ENCODE measurements at places on chromosomes 16 and 17.

DNA sequence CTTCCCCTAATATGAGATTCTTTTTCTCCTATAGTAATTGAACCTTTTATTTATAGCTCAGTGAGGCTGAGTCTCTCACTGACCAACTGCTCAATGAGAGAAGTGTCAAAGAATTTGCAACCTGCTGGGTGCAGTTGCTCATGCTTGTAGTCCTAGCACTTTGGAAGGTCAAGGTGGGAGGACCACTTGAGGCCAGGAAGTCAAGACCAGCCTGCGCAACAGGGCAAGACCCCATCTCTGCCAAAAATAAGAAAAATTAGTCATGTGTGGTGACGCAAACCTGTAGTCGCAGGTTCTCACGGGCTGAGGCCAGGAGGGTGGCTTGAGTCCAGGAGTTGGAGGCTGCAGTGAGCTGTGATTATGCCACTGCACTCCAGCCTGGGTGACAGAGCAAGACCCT, 30.9 kb upstream of the CRYBA1 start:
- DNase-seq: peak; percentile 40

- no peak for DNase-seq
Measured at GRCh38 chr17:61097781-61098180, 301.9 kb upstream of the TBX2 start.

DNA sequence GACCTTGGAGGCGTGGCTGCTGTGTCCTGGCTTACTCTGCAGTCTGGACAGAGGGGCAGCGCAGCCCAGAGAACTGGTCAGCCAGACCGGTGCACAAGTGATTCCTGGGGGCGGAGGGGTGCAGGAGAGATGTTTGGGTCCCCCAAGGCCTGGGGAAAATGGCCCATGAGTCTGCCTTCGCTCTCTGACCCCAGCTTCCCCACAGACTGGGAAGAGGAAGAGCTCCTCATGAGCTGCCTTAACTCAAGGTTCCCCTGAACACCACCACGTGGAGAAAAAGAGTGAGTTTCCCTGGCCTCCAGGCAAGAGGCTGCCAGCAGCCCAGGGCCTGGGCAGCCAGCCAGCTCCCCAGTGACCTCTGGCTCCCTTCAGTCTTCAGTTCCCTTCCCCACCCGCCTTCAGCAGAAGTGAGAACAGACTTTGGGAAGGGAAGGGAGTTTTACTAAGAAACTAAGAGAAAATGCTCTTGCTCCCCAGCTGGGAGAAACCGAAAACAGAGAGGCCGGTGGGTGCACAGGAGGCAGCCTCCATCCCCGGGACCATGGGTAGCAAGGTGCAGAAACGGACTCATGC, 2.0 kb upstream of the C17orf99 start:
- DNase-seq: no peak

GRCh38 chr17:40956401-40957254, 10.1 kb downstream of the KRT39 start:
- DNase-seq: no peak

- peak; percentile 33 for DNase-seq
Measured at GRCh38 chr16:1612320-1613111, at the start of gene CRAMP1. CRAMP1 (plus strand) TSS chr16:1612360; CDS start chr16:1614640, 2,280 bp downstream.

DNA sequence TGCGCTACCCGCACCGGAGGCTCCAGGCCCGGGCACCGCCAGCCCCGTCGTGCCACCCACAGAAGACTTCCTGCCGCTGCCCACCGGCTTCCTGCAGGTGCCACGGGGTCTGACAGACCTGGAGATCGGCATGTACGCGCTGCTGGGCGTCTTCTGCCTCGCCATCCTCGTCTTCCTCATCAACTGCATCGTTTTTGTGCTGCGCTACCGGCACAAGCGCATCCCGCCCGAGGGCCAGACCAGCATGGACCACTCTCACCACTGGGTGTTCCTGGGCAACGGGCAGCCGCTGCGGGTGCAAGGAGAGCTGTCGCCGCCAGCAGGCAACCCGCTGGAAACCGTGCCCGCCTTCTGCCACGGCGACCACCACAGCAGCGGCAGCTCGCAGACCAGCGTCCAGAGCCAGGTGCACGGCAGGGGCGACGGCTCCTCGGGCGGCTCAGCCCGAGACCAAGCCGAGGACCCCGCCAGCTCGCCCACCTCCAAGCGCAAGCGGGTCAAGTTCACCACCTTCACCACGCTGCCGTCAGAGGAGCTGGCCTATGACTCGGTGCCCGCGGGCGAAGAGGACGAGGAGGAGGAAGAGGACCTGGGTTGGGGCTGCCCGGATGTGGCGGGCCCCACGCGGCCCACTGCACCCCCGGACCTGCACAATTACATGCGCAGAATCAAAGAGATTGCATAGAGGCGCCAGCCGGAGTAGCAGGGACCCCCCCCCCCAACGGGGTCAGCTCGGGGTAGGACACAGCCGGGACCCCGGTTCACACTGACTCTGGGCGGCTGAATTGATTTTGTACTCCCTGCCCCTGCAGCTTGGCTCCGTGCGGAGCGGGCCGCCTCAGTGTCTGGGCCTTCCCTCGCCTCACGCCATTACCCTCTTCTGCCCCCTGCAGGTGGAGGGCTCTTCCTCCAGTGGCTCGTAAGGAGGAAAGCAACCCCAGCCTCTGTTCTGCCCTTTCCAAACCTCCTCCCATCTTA, 58.5 kb downstream of the TMEM132E start:
- peak; percentile 81 for DNase-seq

DNA sequence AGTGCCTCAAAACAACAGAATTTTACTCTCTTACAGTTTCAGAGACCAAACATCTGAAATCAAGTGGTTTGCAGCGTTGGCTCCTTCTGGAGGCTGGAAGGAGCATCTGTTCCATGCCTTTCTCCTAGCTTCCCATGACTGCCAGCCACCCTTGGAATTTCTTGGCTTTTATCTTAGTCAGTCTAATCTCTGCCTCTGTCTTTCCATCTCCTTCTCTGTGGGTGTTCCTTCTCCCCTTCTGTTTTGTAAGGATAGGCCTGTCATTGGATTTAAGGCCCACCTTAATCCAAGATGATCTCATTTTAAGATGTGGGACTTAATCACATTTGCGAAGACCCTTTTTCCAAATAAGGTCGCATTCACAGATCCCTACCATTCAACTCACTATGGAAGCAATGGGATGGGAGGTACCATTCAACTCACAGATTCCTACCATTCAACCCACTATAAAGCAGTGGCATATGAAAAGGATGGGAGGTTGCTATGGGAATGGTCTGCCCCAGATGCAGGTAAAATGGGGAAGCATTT, 321.8 kb downstream of the WWOX start:
- DNase-seq: peak; percentile 94

DNA sequence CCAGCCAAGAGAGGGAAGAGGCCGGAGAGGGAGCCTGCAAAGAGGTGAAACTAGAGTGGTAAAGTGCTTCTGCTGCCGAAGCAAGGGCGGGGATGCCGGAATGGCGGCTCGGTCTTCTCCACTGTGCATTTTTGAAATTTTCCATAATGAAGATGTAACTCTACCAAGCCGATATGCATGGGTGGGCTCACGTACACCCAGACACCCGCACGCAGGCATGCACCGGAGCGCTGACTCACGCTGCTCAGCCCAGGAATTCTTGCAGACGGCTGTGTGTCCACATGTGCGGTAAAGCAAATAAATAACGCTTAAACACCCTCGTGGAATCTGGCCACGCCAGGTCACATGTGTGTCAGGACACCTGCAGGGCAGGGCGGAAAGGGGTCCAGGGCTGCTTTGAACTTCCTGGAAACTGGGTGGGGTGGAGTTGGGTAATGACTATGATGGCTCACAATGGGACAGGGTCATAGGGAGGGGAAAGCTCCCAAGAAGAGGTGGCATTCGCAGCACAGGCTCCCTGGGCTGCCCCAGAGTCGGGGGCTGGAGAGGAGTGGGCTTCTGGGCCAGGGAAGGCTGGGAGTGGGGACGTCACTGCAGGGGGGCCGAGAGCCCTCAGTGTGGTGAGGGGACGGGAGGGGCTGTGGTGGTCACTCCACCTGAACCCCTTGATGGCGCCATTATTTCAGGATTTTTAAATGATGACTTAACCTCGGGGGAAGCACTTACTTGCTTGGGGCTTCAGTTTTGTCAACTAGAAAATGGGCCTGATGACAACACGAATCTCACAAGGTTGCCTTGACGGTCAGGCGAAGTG, 265.5 kb downstream of the PARN start:
- no peak for DNase-seq

DNA sequence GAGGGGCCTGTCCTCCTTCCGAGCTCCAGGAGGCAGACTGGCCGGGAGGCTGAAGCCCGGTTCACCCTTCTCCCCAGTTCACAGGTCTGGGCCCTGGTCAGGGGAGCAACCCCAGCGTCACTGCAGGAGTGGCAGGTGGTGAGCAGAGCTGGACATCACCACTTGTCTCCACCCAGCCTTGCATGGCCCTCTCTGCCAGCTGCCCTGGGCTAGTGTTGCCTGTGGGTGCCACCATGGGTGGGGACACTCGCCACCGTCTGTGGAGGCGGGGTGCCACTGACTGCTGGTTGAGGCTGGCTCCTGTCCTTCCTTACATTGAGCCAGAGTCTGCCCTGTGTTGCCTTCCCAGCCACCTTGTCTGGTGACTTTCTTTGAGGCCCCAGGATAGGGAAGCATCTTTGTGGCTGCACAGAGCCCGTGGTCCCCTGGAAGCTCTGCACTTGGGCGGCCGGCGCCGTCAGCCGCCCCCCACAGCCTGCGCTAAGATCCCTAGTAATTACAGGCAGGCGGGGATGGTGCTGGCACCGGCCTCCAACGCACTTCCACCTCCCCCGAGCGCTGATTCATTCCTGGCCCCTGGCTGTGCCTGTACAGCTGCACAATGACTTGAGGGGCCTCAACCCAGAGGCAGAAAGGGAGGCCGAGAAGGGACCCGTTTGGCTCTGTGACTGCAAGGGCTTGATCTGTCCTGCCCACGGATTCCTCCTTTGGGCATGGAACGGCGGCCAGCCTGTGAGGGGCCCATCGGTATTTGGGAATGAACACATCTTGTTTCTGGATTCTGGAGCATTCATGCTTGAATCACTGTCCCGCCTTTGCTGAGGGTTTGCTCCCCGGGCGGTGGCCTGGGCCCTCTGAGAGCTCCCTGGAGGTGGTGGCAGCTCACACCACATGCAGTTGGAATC, 5.2 kb downstream of the BAIAP2 start:
- DNase-seq: no peak

GRCh38 chr17:50620237-50620636, 14.4 kb upstream of the ABCC3 start:
- no peak for DNase-seq

GRCh38 chr17:75504347-75505151, 10.8 kb downstream of the CASKIN2 start:
- DNase-seq: peak; percentile 49

- DNase-seq: no peak
Measured at GRCh38 chr17:78774453-78774852, 7.6 kb downstream of the CYTH1 start.

- DNase-seq: no peak
Measured at GRCh38 chr17:61968757-61969156, 41.0 kb upstream of the INTS2 start.

DNA sequence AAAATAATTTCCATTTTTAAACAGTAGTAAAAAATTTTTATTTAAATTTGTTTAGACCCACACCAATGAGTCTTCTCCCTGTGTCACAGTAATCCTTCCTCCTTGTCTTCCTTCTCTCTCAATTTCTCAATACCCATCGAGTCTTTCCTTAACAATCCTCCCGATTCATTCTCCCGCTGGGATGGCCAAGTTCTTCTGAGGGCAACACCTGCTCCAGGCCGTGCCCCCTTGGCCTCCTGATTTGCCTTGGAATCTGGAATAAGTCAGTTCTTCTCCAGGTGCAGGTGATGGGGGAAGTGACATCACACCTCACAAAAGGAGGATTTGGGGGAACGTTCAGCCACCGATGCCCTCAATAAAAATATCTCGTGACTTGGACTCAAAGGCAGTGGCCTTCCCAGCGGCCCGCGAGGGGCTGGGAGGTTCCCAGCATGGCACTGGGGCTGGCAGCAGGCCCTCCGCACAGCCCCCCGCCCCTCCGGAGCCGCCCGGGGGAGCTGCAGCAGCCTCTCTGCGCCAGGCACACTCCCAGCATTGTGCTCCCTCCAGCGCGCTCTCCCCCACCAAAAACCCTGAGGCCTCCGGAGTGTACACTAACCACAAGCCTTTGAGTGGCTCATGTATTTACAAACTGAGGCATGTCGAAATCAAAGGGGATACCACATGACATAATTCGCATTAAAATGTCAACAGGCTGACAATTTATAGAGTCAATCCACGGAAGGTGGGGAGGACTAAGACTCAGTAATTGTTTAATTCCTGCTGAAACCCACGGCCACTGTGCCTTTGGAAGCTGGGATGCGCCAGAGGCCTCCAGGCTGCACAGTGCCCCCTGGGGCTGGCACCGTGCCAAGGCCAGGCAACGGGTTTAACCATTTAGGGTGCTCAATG, 120.5 kb downstream of the ZFHX3 start:
- DNase-seq: no peak

DNA sequence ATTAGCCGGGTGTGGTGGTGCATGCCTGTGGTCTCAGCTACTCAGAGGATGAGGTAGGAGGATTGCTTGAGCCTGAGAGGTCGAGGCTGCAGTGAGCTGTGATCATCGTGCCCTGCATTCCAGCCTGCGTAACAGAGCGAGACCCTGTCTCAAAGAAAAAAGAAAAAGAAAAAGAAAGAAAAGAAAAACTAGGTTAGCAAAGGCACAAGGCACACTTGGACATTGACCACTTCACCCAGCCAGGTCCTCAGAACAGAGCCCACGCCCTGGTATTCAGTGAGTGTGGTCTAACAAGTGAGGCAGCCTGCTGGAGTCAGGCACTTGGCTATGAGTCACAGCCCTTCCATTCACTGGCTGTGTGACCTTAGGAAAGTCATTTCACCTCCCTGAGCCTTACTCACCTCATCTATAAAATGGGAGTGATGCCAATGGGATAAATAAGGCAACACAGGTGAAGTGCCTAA, 10.4 kb downstream of the MILR1 start:
- DNase-seq: no peak

- DNase-seq: peak; percentile 88
Measured at GRCh38 chr16:997440-998051, 16.0 kb downstream of the SOX8 start.

GRCh38 chr17:60087882-60088669, 9.4 kb upstream of the HEATR6 start:
- peak; percentile 73 for DNase-seq

GRCh38 chr17:8887301-8887700, 19.8 kb upstream of the PIK3R6 start:
- no peak for DNase-seq

DNA sequence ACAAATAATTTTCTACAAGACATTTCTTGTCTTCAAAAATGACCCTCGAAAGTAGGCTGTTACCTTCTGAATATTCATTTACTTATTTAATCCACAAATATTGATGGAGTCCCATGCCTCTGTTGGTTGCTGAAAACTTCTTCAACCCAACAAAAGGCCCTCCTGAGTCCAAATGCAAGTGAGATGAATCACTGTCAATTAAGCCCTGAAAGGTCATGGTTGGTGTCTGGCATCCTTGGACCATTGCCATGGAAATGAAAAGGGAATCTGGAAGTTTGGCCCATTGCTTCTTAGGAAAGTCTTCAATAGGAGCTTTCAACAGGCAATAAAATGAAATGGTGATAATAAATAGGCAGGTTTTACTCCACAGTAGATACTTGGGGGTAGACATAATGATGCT, 364.7 kb upstream of the DYNLRB2 start:
- DNase-seq: no peak
